ENCODE measurements at places on chromosomes 6 and 20. TPM values are rescaled to one million over a fixed set of nuclear protein-coding genes. Genes with fewer than 3 reads are reported as not detected.

DNA sequence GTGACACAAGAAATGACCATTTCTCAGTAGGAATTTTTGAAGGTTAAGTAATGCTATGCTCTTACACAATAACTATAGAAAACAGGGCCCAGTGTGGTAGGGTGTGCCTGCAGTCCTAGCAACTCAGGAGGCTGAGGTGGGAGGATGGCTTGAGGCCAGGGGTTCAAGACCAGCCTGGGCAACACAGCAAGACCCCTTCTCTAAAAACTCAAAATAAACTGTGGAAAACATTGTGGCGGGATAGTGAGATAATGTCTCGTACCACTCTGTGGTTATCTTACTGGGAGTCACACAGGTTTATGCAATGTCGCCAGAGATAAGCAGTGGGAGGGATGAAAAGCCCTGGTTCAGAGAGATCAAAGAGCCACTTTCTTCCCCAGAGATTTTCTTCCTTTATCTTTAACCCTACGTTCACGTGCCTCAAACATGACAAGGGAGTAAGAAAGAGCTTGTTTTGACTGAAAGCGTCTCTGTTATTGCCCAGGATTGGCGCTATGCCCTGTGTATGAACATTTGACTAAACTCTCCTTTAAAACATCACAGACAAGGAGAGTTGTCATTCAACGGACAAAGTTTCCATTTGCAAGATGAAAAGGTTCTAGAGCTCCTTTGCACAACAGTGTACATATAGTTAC, 13.9 kb downstream of the GCM1 start:
- DNase-seq: no peak

PHACTR1 gene
- polyA plus RNA-seq: 4.6 TPM

DNA sequence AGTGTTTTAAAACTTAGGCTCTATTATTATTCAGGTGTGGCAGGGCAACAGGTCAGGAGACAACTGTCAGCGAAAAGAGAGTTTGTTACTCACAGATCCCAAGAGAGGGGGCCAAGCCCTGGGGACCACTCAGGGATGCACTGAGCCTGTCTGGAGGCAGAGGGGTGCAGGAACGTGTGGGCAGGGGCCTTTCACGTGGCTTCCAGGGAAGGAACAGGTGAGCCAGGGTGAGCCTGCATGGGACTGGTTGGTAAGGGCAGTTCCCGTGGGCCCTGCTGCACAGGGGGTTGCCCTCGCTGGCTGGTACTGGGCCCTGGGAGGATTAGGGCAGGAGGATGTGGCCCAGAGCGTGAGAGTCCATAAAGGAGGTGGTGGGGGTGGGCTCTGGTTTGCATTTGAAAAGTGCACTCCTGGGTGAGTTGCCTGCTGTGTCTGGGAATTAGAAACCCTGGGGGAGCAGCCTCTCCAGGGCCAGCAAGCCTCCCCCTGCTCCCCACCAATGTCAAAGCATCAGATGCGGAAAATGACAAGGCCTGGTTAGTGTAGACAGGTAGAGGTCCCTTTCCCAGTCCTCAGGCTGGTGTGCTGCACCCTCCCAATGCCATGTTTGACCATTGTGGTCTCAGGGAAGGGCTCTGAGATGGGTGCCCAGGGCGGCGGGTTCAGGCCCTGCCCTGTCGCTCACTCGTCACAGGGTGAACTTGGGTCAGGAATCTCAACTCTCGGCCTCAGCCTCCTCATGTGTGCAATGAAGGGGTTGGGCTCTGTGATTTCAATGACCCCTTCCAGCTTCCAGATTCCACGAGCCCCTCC, 127.4 kb upstream of the RPS6KA2 start:
- DNase-seq: no peak

DNA sequence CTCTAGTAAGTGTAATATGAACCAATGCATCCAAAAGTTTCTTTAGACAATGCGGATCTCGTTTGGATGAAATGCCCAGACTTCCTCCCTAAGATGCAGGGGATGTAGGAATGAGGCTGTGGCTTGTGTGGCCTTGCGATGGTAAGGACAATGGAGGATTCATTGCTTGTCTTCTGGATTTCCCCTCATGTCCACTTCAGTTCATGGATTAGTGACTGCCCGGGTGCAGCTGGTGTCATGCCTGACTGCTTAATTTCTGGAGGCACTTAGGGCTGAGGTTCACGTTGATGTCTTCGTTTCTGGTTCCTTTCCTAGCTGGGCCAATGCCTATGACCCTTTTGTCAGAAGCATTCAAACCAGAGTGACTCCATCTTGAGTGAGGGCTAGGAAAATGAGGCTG, 93.8 kb downstream of the SCP2D1 start:
- DNase-seq: no peak

- no peak for DNase-seq
Measured at GRCh38 chr6:33684983-33685382, 26.5 kb downstream of the UQCC2 start.

NOP56 gene
- polyA plus RNA-seq: 204 TPM

MTFR2 gene
- 1.2 TPM for polyA plus RNA-seq

DNA sequence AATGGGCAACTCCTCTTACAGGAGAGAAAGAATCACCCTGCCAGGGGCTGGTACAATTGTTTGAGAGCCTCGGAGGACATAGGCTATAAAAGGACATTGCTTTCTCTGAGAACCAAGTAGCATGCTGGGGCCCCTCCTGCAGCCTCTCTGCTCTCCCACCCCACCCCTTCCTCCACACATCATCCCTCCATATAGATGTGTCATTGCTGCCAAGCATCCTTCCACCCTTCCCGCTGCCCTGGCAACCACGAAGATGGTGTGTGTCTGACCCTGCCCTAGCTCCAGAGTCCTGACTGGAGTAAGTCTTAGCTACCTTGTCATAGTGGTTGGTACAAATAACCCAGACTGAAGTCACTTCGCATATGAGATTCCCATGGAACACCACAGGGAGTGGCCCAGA, 129.7 kb downstream of the SNX5 start:
- no peak for DNase-seq

GRCh38 chr20:2051946-2052345, 49.7 kb upstream of the STK35 start:
- DNase-seq: no peak

- no peak for DNase-seq
Measured at GRCh38 chr6:52221302-52221701, 23.0 kb downstream of the IL17F start.

HEY2 gene
- 10.1 TPM for polyA plus RNA-seq

LST1 gene
- polyA plus RNA-seq: 7.0 TPM

GRCh38 chr6:24054388-24054787, 71.6 kb upstream of the NRSN1 start:
- DNase-seq: no peak

DNA sequence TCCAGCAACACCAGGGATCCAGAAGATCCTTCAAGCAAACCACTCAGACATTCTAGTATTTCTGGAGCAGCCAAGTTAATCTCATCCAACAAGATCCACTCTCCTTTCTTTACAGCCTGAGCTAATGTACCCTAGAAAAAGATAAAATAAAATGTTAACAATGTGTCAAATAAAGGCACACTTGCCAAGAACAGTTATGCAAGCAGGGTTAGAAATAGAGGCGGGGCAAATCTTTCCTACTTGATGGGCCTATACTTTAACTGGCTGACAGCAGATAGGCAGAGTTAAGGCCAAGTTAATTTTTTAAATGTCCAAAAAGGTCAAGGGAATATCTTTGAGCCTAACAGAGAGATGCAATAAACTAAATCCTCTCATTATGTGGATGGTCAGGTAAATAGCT, 60.8 kb downstream of the MDN1 start:
- DNase-seq: no peak

GRCh38 chr6:136405420-136406029, 115.9 kb upstream of the BCLAF1 start:
- DNase-seq: no peak

GRCh38 chr6:56156643-56157042, 90.7 kb downstream of the COL21A1 start:
- no peak for DNase-seq

MCHR2 gene
- polyA plus RNA-seq: not detected

DNA sequence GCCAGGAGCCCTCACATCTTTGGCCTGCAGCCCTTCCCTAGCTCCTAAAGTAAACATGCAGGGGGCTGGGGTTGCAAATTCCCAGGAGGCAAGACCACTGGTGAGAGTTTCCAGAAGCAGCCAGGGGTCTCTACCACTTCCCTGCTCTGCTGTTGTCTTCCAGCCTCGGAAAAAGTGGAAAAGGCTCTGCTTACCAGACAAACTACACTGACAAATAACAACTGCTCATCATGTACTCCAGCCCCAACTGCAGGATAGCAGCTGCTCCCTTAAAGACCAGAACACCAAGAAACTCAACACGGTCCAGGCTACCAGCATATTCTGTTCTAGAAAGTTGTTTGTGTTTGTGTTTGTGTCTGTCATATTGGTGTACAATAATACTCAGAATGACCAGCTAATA, 187.5 kb upstream of the MARCKS start:
- peak; percentile 76 for DNase-seq

DNA sequence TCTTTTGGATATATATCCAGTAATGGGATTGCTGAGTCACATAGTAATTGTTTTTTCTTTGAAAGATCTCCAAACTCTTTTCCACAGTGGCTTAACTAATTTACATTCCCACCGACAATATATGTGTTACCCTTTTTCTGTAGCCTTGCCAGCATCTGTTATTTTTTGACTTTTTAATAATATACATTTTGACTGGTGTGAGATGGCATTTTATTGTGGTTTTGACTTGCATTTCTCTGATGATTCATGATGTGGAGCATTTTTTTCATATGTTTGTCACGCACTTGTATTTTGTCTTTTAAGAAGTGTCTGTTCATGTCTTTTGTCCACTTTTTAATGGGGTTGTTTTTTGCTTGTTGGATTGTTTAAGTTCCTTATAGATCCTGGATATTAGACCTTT, 58.9 kb upstream of the OPRM1 start:
- DNase-seq: no peak

DNA sequence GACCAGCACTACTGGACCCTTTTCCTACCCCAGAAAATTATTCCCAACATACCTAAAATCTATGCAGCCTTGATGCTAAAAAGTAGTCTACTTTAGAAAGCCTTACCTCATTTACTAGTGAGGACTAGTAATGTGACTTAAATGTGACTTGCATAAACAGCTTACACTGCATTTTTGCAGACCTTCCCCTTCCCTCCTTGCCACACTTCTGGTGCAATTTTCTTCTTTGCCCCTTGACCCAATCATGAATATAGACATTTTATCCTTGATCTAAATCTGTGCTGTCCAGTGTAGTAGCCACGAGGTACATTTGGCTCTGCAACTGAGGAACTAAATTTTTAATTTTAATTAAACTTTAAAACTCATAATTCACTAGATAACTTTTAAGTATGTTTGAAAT, 7.0 kb upstream of the ZKSCAN8 start:
- DNase-seq: no peak

DNA sequence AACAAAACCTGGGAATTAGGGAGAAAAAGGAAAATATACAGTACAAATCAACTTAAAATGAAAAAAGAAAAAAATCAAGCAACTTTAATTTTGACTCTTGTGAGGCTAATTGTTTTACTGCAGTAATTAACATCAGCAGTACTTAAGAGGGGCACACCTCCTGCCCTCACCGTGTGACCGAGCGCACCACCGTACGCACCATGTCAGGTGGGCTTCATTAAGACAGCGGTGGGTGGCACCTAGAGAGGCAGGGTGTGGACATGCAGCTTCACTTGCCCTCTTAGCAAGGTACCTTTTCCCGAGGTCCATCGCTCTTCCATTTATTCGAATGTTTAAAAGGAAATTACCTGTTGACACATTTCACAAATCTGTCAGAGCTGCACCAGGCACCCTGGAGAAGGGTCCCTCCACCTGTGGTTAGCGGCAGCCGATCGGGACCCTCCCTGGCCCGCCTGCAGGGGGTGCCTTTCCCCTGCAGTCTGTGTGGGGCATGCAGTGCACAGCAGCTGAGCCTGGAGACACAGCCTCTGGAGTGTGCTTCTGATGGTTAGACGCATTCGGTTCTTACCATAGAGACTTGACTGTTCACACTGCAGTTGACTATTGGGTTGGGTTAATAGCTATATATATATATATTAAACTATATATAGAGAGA, 184.1 kb downstream of the TMEM242 start:
- DNase-seq: no peak

DNA sequence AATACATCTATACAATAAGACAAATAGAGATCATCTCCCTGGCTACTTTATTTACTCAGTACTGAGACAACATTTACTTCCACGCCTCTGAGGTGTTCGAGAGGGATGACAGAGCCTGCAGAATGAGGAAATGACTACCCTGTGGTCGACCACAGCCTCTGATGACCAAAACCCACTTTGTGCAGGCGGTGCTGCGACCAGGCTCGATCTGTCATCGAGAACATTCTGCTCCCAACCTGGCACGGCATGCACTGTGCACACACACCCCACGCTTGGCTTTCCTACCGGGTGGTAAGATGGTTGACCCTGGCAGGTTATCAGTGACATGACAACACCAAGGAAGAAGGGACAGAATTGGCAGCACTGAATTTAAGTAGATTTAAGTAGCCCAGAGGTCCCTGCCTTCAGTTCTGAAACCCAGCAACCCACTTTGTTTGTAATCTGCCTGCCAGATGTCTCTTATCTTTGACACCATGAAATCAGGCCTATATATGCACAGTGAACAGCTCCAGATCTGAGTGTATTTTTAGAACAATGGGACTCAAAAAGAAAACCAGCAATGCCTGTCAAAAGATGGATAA, 42.6 kb downstream of the TTI1 start:
- DNase-seq: no peak

BTN1A1 gene
- polyA plus RNA-seq: 0.15 TPM

GRCh38 chr6:24649691-24650090, 3.7 kb upstream of the KIAA0319 start:
- no peak for DNase-seq

DNA sequence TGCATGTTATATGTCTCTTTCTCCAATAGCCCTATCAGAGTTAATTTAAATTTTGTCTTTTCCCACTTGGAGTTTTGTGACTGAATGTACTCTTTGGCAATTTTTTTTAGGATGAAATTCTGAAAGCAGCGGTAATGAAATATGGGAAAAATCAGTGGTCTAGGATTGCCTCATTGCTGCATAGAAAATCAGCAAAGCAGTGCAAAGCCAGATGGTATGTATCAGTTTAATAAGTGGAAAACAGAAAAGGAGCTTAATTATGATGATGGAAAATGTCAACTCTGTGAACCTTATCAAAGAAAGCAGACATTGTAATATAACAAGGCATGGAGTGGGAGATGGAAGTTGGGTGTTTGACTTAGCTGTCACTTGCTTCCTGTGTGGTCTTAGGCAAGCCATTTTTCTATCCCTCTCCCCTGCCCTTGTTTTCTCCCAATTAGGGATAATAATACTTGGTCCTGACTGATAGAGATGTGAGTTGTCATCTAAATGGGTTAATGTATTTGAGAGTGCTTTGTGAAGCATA, 2.7 kb downstream of the CDC5L start:
- DNase-seq: no peak

DNA sequence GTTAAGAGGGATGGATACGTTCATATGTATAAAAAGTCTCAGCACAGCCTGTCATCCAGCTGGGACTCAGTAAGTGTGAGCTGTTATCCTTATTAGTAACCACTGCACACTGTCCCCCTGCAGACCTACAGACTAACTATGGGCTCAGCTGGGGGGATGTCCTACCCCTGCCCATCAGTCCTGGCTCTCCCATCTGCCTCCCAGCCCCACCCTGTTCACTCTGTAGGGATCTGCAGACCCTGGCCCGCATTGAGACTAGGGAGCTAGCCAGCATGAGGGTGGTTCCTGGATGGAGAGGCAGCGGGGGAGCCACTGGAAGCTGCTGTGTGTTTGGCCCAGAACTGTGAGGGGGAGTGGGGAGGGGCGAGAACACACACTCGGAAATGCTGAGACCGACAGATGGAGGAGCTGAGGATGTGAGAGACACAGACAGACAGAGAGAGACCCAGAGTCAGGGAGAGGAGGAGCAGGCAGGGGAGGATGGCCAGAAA, 17.1 kb downstream of the XKR7 start:
- DNase-seq: peak; percentile 15

PEDS1 gene
- polyA plus RNA-seq: 19.3 TPM
